ENCODE measurements at places on chromosomes 2 and 18.
A peak's percentile ranks its signal among the peaks of the same experiment; 100 is the strongest.

GRCh38 chr2:1652034-1652790 lies 92.1 kb downstream of the PXDN start:
- H3K36me3 ChIP-seq = no peaks in the 10 kb centered on the region
- H3K4me1 ChIP-seq = no peaks in the 10 kb centered on the region
- no peaks in the 10 kb centered on the region for H3K27me3 ChIP-seq
- no peak overlapping the region for H3K4me3 ChIP-seq
- H3K27ac ChIP-seq = no peak overlapping the region

- H3K27me3 ChIP-seq = no peaks in the 10 kb centered on the region
- no peak overlapping the region for H3K4me3 ChIP-seq
- H3K36me3 ChIP-seq = no peaks in the 10 kb centered on the region
- peak; percentile 35 for DNase-seq
- no peaks in the 10 kb centered on the region for H3K4me1 ChIP-seq
Observed at GRCh38 chr2:18178736-18179349, 300.4 kb downstream of the KCNS3 start.

DNA sequence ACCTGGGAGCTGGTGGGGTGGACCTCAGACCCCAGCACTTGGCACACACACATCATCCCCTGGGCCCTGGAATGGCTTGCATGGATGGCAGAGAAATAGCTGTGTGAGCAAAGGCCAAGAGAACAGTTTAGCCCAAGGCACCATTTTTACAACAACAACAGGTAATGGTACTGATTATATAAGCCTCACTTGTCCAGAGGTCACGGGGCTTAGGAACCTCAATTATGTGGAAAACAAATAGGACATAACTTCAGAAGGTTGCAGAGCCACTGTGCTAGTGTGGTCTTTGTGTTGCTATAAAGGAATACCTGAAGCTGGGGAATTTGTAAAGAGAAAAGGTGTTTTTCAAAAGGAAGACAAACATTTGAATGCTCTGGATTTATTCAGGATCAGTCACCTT lies 13.2 kb downstream of the STEAP3 start:
- no peak for DNase-seq
- H3K4me3 ChIP-seq = no peak overlapping the region
- H3K27me3 ChIP-seq = no peaks in the 10 kb centered on the region
- peaks cover 14% of the 10 kb centered on the region for H3K4me1 ChIP-seq
- no peak overlapping the region for H3K27ac ChIP-seq

DNA sequence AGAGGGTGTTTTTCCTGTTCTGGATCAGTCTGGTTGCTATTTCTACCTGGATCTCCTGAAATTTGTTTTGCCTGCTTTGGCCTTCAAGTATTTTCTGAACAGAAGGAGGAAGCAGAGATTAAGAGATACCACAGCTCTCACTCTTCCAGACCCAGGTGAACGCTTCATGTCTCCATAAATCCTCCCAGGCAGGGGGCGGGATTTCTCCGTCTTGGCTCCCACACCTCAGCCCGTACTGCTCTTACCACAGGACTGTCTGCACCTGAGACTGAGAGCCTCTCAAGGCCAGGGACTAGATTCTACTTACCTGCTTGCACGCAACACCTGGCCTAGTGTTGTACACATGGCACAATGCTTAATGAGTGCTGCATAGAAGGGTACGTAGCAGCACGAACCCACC lies 59.9 kb upstream of the LRPPRC start:
- DNase-seq = peak; percentile 22
- no peak overlapping the region for H3K27ac ChIP-seq
- no peaks in the 10 kb centered on the region for H3K27me3 ChIP-seq
- no peaks in the 10 kb centered on the region for H3K36me3 ChIP-seq
- H3K4me1 ChIP-seq = peaks cover 17% of the 10 kb centered on the region

- no peak overlapping the region for H3K27ac ChIP-seq
- no peak overlapping the region for H3K4me3 ChIP-seq
- H3K36me3 ChIP-seq = no peaks in the 10 kb centered on the region
- peaks cover 3% of the 10 kb centered on the region for H3K4me1 ChIP-seq
Observed at GRCh38 chr2:199756211-199756610, 94.8 kb downstream of the FTCDNL1 start.

- peak overlapping the region; percentile 12 for H3K4me3 ChIP-seq
- DNase-seq = no peak
- H3K36me3 ChIP-seq = no peaks in the 10 kb centered on the region
- H3K27ac ChIP-seq = no peak overlapping the region
Observed at GRCh38 chr2:176093145-176093897, 800 bp downstream of the HOXD13 start.

DNA sequence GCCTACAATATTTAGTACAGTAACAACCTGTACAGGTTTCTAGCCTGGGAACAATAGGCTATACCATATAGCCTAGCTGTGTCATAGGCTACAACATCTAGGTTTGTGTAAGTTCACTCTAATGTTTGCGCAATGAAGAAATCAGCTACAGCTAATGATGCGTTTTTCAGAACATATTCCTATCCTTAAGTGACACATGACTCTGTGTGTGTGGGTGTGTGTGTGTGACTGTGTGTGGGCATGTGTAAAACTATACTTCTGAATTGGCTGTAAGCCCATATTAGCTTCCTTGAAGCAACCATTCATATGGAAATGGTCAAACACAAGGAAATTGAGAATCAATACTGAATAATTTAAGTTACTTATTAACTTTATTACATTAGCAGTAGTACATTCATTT lies 120.8 kb upstream of the SULT1C3 start:
- H3K27ac ChIP-seq = no peak overlapping the region
- no peaks in the 10 kb centered on the region for H3K27me3 ChIP-seq
- no peaks in the 10 kb centered on the region for H3K36me3 ChIP-seq
- H3K4me1 ChIP-seq = no peaks in the 10 kb centered on the region

DNA sequence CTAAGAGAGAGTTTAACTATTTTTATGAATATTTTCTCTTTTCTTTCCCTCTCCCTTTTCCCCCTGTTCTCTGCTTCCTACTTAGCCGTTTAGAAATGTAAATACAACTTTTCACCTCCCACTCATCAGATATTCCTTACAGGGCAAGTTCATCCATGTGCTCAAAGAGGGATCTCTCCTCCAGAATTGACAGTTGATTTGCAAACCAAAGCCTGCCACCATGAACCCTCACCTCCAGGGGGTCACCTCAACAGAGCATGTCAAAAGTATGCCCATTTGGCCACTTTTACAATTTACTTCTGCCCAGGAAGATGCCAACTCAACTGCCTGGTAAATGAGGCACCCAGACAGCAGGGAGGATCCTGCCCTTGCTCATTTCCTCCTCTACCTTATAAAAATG lies 149.2 kb upstream of the GYPC start:
- no peak overlapping the region for H3K4me3 ChIP-seq
- H3K27me3 ChIP-seq = no peaks in the 10 kb centered on the region
- no peaks in the 10 kb centered on the region for H3K36me3 ChIP-seq
- no peak for DNase-seq

DNA sequence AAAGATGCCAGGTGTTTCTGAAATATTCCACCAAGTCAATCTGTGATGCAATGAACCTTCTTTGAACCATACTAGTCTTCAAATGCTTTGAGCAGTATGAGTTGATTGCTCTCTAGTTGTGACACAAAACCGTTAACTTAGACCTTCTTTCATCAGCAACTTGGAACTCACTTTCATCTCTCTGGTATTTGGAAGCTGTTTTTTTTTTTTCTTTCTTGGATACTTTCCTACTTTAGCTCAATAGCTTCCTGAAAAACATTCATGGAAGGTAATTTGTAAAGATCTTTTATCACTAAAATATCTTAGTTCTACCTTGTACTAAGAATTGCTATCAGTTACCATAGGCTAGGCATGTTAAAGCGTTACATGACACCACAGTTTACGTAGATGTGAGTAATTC lies 1071.9 kb upstream of the CHAC2 start:
- H3K4me1 ChIP-seq = no peaks in the 10 kb centered on the region
- H3K27me3 ChIP-seq = no peaks in the 10 kb centered on the region
- no peak for DNase-seq

DNA sequence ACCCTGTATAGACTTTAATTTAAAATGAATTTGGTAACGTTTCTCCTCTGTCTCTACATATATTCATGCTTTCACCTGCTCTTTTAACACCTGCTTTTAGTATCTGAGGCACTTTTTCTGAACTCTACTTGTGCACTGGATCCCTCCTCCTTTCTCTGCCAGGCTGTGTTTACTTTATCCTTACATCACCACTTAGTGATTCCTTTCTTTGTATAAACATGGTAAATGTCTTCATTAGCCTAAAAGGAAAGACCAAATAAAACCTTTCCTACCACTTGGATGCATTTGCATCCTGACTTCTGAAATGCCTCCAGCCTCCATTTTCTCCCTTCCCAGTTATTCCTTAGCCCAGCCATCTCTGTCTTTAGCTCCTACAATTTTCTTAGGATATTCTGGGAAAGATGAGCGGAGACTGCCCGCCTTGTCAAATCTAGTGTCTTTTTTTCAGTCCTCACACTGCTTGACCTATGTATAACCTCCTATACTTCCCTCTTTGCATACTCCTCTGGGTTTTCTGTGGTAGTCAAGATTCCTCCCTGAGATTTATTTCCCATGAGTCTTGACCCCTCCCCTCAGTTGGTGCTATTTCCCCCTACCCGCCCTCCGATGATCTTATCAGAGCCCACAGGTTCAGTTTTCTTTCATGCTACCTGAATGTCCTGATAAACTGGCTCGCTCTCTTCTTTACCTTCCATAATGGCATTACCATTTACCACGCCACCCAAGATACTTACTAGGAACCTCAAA lies 44.8 kb downstream of the REL start:
- H3K4me1 ChIP-seq = no peaks in the 10 kb centered on the region
- no peaks in the 10 kb centered on the region for H3K27me3 ChIP-seq
- no peak overlapping the region for H3K27ac ChIP-seq
- DNase-seq = no peak
- no peak overlapping the region for H3K4me3 ChIP-seq

DNA sequence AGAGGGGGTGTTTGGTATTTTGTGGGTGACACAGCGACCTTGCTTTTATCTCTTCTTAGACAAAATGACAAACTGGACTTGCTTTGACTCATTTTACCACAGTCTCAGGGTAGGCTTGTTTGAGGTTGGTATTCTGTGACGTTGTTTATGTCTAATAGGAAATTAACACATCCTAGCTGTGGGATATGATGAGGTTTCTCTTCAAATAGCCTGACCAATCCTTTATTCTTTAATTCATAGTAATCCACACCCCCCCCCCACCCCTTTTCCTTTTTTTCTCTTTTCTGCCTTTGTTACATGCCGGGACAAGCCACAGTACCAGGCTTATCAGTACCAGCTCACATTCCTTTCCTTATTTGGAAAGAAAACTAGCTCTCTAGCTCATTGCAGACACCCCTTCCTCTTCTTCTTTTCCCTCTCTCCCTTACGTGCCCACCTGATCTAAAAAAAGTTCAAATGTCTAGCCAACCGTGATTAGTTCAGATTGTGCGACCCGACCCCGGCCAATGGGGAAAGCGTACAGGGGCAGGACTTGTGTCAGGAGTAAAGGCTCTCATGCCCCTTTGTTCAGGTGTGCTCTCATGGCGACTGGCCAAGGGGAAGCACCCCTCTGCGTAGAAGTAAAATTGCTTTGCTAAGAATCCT lies 52.2 kb upstream of the PTPRM start:
- no peaks in the 10 kb centered on the region for H3K27me3 ChIP-seq
- H3K4me3 ChIP-seq = no peak overlapping the region
- DNase-seq = peak; percentile 70
- H3K36me3 ChIP-seq = no peaks in the 10 kb centered on the region
- peak overlapping the region; percentile 28 for H3K27ac ChIP-seq

- no peaks in the 10 kb centered on the region for H3K36me3 ChIP-seq
- no peak overlapping the region for H3K4me3 ChIP-seq
- H3K27ac ChIP-seq = peak overlapping the region; percentile 64
- peaks cover 10% of the 10 kb centered on the region for H3K4me1 ChIP-seq
- DNase-seq = no peak
Observed at GRCh38 chr2:107808959-107809358, 17.7 kb upstream of the RGPD4 start.

DNA sequence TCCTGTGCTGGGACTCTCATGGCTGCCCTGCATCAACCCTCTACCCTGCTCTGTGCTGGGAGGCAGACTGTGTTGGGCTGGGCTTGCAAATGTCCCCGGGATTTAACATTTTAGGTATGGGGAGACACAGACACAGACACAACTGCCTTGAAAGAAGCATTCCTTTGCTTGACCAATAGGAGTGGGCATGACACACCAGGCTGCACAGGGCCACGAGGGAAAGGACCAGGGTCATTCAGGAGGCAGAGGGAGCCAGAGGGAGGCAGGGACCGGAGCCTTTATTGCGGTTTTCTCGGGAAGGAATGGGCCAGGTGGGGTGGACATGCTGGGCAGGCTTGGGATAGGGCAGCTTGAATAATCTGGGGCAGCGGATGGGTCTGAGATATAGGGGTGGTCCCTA lies 238.7 kb upstream of the COPS8 start:
- no peak overlapping the region for H3K4me3 ChIP-seq
- H3K36me3 ChIP-seq = no peaks in the 10 kb centered on the region
- H3K27me3 ChIP-seq = no peaks in the 10 kb centered on the region

GRCh38 chr2:89841476-89841840 lies 1150.0 kb downstream of the RPIA start:
- H3K27ac ChIP-seq = no peak overlapping the region
- no peak for DNase-seq
- no peak overlapping the region for H3K4me3 ChIP-seq
- H3K36me3 ChIP-seq = no peaks in the 10 kb centered on the region

GRCh38 chr2:15278296-15278695 lies 282.8 kb downstream of the NBAS start:
- DNase-seq = no peak
- H3K36me3 ChIP-seq = no peaks in the 10 kb centered on the region
- H3K4me1 ChIP-seq = no peaks in the 10 kb centered on the region
- no peaks in the 10 kb centered on the region for H3K27me3 ChIP-seq
- H3K27ac ChIP-seq = no peak overlapping the region

DNA sequence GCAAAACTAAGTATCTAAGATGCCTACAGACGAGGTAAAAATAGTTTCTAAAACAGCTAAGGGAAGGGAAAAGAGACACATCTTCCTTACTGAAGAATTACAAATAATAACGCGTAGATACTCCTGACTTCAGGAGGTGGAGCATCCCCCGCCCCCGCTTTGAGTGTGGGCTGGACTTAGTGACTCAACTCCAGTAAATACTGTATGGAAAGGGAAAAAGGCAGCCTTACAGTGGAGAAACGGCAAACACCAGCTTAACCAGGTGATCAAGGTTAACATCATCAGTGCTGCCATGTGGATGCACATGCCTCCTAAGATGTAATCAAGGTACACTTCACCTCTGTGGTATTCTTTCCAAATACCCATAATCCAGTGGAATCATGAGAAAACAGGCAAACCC lies 47.9 kb downstream of the HADHB start:
- no peak overlapping the region for H3K4me3 ChIP-seq
- peaks cover 8% of the 10 kb centered on the region for H3K4me1 ChIP-seq
- DNase-seq = no peak
- H3K27ac ChIP-seq = no peak overlapping the region

DNA sequence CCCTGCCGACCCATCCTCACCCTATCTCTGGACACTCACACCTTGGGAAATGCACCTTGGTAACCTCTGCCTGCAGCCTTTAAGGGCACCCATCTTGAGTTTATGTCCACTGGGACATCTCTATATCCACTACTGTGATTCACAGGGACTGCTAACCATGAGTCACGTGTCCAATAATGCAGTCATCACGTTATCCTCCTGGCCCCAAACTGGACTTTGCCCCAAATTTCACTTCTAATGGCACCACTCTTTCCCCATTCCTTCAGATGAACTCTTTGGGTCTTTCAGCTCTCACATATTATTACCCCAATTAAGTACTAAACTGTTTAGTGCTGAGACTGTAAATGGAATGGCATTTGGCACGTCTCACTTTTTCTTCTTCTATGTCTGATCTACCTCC lies 71.2 kb upstream of the TMEM200C start:
- no peaks in the 10 kb centered on the region for H3K27me3 ChIP-seq
- H3K36me3 ChIP-seq = no peaks in the 10 kb centered on the region
- no peak overlapping the region for H3K27ac ChIP-seq
- DNase-seq = no peak
- no peak overlapping the region for H3K4me3 ChIP-seq
